ENCODE measurements at places on chromosomes 6 and 20.

GRCh38 chr6:11367638-11368199 lies 135.3 kb upstream of the NEDD9 start:
- H3K4me3 ChIP-seq = no peak overlapping the region
- H3K4me1 ChIP-seq = peaks cover 74% of the 10 kb centered on the region
- no peaks in the 10 kb centered on the region for H3K27me3 ChIP-seq
- DNase-seq = no peak
- peaks cover 36% of the 10 kb centered on the region for H3K36me3 ChIP-seq

DNA sequence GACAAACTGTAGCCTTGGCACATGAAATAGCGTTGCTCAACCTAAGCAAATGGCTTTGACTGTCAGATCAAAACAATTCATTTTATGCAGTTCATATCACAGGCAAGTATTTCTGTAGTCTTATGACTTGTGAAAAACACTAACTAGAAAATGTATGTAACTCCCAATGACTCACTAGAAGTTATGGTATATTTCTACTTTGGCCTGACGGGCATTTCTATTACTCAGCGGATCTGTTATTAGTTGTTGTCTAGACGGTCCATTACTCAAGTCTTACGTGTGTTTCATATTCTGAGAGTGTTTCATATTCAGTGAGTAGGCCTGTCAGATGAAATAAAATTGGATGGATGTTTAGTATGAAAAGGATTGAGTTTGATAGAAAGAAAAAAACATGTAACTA lies 880.9 kb downstream of the PRIM2 start:
- no peak overlapping the region for H3K4me3 ChIP-seq
- H3K27ac ChIP-seq = no peak overlapping the region
- H3K36me3 ChIP-seq = no peaks in the 10 kb centered on the region
- no peaks in the 10 kb centered on the region for H3K27me3 ChIP-seq

GRCh38 chr20:58251348-58251978 lies 23.0 kb upstream of the ANKRD60 start:
- H3K27me3 ChIP-seq = no peaks in the 10 kb centered on the region
- peaks cover 10% of the 10 kb centered on the region for H3K4me1 ChIP-seq
- H3K4me3 ChIP-seq = no peak overlapping the region
- no peak for DNase-seq

DNA sequence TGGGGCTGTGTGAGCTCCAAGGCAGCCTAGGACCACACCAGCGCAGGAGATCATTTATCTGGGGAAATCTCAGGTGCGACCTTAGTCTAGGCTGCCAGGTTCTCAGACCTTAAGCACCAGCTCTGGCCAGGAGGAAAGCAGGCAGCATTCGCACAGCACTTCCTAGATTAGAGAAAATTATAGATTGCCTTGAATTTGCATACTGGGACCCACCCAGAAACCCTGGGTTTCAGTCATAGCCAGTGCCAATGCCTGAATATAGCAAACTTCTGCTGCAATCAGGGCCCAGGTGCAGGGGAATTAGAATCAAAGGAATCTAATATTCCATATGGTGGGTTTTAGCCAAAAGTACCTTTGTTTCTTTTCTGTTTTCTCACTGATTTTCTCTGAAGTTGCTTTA lies 204.3 kb upstream of the CST7 start:
- no peak overlapping the region for H3K4me3 ChIP-seq
- H3K4me1 ChIP-seq = no peaks in the 10 kb centered on the region
- DNase-seq = no peak
- no peaks in the 10 kb centered on the region for H3K36me3 ChIP-seq
- H3K27ac ChIP-seq = no peak overlapping the region
- H3K27me3 ChIP-seq = no peaks in the 10 kb centered on the region

DNA sequence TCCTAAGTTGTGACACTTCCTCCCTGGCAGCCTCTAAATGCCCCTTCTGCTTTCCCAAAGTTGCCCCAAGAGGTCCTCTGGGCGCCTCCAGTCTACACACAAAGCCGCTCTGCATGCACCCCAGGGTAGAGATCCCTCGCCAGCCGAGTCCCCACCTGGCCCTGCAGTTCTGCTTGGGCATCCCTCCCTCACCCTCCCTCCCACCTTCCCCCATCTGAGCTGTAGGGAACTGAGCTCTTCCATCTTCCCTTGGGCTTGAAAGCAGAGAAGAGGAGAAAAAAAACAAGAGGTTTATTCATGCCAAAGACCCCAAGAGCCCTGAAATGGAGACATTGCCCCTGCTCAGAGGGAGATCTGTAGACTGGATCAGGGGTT lies 5.7 kb upstream of the FGD2 start:
- no peak overlapping the region for H3K4me3 ChIP-seq
- H3K36me3 ChIP-seq = no peaks in the 10 kb centered on the region
- DNase-seq = no peak
- no peak overlapping the region for H3K27ac ChIP-seq
- peaks cover 1% of the 10 kb centered on the region for H3K27me3 ChIP-seq

DNA sequence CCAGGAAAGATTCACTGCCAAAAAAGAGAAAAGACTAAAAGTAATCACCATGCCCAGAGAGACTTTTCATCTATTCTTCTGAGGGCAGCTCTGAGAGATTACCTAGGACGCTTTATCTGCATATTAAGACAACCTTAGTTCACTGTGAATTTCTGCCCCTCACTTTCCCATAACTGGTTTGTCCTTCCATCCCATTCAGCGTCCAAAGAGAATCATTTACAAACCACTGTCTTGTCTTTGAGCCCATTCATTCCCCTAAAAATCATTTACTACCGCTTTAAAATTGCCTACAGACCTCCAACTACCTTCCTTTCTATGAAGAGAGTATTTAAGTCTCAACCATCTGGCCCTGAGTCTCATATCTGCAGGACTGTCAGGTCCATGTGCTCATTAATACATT lies 149.0 kb downstream of the PDSS2 start:
- H3K36me3 ChIP-seq = peaks cover 23% of the 10 kb centered on the region
- no peaks in the 10 kb centered on the region for H3K4me1 ChIP-seq
- H3K27me3 ChIP-seq = no peaks in the 10 kb centered on the region
- no peak for DNase-seq

DNA sequence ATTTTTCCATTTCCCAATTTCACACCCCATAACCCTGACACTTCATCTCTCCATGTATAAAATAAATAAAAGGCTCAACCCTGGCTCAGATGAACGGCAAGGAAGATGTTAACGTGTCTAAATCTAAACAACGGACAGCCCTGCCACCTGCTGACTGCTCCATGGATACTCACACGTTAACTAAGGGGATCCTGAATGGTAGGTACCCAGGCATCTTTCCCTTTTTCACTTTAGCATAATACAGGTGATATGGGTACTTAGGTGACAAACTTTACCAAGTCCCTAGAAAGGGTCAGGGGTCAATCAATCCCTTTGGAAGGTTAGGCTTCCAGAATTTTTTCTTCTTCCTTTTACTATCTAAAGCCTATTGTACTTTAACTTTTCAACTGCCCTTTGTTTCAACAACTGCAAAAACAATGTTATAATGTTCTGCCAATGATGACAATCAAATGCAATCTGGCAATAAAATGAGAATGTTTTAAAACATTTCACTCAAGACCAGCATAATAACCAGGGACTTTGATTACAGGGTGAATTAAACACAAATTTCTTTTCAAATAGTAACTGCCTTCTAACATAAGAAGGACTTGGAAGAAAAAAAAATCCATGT lies 52.4 kb upstream of the IPCEF1 start:
- no peak overlapping the region for H3K4me3 ChIP-seq
- H3K27ac ChIP-seq = no peak overlapping the region
- no peaks in the 10 kb centered on the region for H3K4me1 ChIP-seq
- H3K36me3 ChIP-seq = no peaks in the 10 kb centered on the region

GRCh38 chr6:70112716-70113115 lies 190.2 kb downstream of the COL9A1 start:
- no peak overlapping the region for H3K27ac ChIP-seq
- H3K4me3 ChIP-seq = no peak overlapping the region
- H3K4me1 ChIP-seq = no peaks in the 10 kb centered on the region
- H3K36me3 ChIP-seq = no peaks in the 10 kb centered on the region

DNA sequence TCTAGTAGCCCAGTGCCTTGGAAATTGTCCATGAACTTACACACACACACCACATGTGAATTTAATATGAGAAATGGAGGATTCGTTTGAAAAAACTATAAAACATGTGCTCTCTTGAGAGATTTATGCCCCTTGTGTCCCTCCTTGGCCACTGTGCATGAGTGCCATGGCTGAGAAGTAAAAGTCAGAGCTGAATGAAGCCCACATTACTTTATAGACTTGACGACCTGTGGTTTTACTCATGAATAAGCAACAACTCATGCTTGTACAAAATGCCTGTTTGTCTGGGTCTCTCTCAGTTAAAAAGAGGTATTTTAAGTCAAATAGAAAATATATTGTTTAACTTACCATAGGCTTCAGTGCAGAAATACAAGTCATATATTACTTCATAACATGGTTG lies 102.7 kb downstream of the KCNQ5 start:
- H3K36me3 ChIP-seq = no peaks in the 10 kb centered on the region
- H3K27me3 ChIP-seq = no peaks in the 10 kb centered on the region
- no peak overlapping the region for H3K27ac ChIP-seq
- H3K4me3 ChIP-seq = no peak overlapping the region
- DNase-seq = no peak

- no peaks in the 10 kb centered on the region for H3K4me1 ChIP-seq
- no peak for DNase-seq
- no peak overlapping the region for H3K4me3 ChIP-seq
- H3K27ac ChIP-seq = no peak overlapping the region
Observed at GRCh38 chr20:40433341-40433861, 255.6 kb downstream of the MAFB start.

DNA sequence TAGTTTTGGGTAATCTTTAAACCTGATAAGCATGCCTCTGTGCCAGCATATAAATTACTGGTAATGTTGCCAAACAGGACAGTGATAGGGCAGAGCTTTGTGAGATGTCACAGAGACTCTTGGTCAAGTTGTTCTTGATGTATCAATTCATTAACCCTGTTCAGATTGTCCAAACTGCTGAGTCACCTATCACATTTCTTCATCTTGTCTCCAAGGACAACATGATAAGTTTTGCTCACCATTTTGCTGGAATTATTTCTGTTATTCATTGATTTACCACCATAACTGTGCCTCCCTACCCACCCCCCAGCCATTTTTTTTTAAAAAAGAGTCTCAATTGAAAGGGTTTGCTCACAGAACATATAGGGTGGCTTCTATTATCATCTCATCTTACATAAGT lies 19.5 kb upstream of the GMNN start:
- no peaks in the 10 kb centered on the region for H3K27me3 ChIP-seq
- no peaks in the 10 kb centered on the region for H3K4me1 ChIP-seq
- no peak overlapping the region for H3K27ac ChIP-seq
- no peak for DNase-seq
- H3K4me3 ChIP-seq = no peak overlapping the region

DNA sequence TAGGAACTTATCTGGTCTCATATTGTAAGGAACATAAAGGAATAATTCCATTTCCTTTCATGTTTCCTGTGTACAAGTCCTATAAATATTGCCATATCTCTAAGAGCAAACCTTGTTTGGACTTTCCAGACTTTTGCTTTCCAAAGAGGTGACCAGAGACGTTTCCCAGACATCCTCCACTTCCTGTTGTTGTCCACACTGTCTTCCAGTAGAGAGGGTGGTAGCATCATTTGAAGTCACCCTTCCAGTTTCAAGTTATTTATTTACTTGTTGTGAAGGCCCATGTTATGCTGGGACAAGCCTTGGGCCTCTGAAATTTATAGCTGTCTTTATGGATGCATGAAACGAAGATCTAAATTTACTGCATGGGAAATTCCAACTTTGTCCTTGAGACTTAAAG lies 10.6 kb upstream of the TGM3 start:
- H3K27ac ChIP-seq = no peak overlapping the region
- no peak overlapping the region for H3K4me3 ChIP-seq
- no peak for DNase-seq
- H3K27me3 ChIP-seq = peaks cover 7% of the 10 kb centered on the region
- H3K36me3 ChIP-seq = peaks cover 3% of the 10 kb centered on the region

DNA sequence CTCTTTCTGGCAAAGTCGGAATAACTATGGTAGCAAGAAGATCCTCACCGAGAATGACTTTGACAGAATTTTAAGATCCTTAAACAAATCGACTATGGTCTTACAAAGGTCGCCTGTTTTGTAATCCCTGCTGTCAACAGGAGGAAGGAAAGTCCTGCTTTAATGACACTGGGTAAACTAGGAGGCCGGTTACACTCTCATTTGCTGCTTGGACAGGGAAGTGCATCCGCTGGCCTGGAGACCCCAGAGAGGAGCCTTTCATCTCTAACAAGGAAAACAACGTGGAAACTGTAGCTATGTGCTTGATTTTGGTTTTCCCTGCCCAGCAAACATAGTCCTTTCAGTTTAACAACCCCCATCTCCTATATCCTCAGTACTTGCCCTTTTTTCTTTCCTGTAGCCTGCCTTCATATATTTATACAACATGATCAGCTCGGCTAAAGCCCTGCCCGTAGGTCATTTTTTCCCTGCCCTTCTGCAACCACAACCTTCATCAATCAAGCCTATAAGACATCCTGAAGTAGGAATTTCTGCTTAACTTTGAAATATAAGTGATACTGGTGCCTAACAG lies 97.2 kb upstream of the RIN2 start:
- H3K4me3 ChIP-seq = no peak overlapping the region
- H3K36me3 ChIP-seq = no peaks in the 10 kb centered on the region
- peaks cover 29% of the 10 kb centered on the region for H3K27me3 ChIP-seq
- peaks cover 1% of the 10 kb centered on the region for H3K4me1 ChIP-seq
- no peak overlapping the region for H3K27ac ChIP-seq

DNA sequence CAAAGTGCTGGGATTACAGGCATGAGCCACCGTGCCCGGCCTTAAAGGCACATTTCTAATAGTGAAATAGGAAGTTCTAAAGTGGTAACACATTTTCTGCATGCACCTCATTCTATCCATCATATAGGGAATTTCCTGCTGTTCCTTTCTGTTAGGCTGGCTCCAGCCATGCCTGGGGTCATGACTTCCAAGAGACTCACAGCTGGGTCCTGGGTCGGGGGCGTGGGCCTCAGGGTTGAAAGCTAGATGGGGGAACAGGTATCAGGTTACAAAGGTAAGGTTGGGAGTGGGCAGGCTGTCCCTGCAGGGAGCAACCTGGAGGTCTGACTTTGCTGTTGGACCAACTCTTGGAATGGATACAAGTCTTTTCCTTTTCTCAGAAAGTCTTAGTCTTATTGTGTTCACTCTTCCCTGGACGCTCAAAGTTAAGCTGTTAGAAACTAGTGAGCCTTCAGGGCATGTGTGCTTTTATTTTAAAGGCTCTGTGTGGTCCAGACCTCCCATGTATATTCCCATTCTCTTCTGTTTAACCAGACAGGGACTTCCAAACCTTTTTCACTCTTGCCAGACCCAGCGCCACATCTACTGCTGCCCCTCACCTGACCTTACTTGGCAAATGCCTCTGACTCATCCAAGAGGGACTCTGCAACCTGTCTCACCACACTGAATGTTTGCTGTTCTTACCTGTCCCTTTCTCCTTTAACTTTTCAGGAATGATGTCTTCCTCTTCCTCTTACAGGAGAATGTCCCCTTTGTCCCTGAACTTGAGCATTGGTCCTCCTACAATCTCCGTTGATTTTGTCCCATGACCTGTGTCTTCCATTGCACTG lies 64.4 kb downstream of the TMEM170B start:
- no peaks in the 10 kb centered on the region for H3K36me3 ChIP-seq
- H3K27ac ChIP-seq = no peak overlapping the region
- DNase-seq = no peak
